ENCODE measurements at places on chromosomes 16 and 17. TPM values are rescaled to one million over a fixed set of nuclear protein-coding genes. Genes with fewer than 3 reads are reported as not detected.
A peak's percentile ranks its signal among the peaks of the same experiment; 100 is the strongest.

- DNase-seq, result peak; percentile 73
Observed at GRCh38 chr16:56477096-56477878, 25.9 kb downstream of the OGFOD1 start.

DNA sequence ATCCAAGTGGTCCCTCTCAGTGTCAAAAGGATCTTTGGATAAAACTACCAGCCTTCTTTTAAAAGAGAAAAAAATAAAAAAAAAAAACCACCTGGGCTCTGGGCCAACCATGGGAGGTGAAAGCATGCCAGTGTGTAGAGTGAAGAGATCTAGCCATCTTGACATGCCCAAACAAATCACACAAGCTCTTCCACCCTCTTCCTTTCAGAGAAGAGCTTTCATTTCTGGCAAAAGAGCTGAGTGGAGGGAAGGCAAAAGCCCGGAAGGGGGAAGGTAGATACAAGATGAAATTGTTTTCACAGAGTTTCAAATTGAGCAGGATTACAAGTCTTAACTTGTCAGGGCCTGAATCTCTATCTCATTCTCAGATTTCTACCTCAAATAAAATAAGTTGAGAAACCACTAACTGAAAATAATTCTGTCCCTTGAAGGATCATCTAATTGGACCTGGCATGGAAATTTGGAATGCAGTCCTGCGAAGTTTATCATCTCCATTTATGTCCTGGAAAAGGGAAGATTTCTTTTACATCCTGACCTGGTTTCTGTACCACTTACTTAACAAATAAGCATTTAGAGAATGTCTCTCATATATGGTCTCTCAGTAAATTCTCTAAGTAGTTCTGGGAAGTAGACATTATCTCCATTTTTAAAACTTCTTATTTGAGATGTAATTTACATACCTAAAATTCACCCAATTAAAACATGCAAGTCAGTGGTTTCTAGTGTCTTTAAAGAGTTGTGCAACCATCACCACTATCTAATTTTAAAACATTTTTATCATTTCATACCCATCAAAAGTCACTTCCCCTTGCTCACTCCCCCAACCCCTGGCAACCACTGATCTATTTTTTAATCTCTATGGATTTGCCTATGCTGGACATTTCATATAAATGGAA is 93.7 kb downstream of the TANGO6 start:
- DNase-seq, result peak; percentile 33

STX1B gene
- 2.0 TPM for polyA plus RNA-seq

SLC13A5 gene
- polyA plus RNA-seq, result 0.25 TPM

DNA sequence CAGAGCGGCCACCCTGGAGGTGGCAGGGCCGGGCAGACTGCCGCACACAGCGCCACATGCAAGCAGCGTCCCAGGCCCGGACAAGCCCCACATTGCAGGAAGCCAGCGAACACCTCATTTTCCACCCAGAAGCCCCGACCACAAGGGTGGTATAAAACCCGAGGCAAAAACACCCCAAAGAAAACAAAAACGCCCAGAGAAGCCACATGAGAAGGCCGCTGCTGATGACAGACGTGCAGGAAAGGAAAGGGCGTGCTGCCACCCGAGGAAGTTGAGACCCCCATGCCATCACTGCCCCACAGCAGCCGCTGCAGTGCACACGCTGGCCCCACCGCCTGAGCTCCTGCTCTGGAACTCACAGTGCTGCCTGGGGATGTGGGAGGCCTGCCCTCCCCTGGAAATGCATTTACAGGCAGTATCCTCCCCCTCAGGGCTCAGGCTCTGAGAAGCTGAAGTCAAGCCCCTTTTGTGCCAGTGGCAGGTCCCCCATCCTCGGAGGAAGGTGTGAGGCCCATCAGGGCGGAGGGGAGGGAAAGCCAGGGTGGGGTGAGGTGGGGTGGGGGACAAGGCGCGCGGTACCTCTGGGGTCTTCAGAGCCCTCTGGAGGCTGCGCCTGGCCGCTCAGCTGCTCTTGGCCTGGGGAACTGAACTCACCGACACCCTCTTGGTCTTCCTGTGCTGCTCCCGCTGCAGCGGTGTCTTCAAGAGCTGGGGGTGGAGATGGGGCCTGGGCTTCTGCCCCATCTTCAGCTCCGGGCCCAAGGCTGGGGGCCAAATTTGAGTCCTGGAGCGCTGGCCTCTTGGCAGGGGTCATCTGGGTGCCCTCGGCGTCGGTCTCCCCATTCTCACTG is 62.0 kb downstream of the IL21R start:
- no peak for DNase-seq

ZFP90 gene
- 16.0 TPM for polyA plus RNA-seq

SLC16A5 gene
- polyA plus RNA-seq, result 7.1 TPM

Measured in muscle of back (tissue), 13 donors.